CD4-positive, alpha-beta T cell treated with Interleukin-2 at 100 ng/mL for 4 hours (primary cell): ENCODE measurements at places on chromosomes 7 and 10.

DNA sequence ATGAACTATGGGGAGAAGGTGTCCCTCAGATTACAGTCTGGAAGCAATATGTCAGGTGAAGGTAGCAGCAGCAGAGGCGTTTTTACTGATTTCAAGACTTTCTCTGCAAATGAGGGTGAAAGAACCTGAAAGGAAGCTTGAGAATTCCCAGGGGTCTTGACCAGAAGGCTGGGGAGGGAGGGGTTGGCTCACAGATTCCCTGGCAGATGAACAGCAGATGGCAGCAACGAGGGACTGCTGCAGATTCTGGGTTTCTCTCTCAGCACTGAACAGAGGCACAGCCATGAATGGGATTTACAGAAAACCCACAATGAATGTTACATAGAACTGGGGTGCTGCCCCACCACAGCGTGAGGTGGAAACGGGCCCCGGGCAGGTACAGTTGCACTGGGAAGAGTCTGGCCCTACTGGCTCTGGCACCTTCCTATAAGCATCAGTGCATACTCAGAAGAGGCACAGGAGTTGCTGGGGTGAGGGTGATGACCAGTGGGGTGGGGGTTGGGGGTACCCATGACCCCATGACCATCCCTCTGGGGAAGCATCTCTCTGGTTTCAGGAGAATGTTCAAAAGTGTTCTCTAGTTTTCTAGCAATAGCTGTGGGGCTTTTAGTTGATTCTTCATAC is 317.8 kb downstream of the SH2D4B start:
- DNase-seq, result no peak

GRCh38 chr7:149821191-149822148 is 16.7 kb upstream of the ZNF862 start:
- no peak for DNase-seq

- no peak for DNase-seq
Observed at GRCh38 chr7:82595176-82595575, 151.6 kb upstream of the CACNA2D1 start.

DNA sequence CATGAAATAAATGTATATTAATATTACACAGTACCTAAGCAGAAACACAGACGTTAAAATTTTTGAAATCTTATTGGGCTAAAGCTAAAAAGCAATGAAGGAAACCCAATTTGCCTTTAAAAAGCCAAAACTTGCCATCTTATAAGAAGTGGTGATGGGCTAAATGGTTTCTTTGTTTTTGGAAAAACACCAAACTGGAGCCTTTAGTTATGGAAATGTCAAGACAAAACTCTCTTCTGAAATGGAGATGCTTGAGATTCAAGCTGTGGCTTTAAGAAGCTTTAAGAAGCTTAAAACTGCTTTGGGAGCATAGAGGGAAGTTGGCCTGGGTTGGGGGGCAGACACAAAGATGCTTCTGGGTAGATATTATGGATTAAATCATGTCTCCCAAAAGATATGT is 277.0 kb downstream of the GFRA1 start:
- DNase-seq, result no peak

DNA sequence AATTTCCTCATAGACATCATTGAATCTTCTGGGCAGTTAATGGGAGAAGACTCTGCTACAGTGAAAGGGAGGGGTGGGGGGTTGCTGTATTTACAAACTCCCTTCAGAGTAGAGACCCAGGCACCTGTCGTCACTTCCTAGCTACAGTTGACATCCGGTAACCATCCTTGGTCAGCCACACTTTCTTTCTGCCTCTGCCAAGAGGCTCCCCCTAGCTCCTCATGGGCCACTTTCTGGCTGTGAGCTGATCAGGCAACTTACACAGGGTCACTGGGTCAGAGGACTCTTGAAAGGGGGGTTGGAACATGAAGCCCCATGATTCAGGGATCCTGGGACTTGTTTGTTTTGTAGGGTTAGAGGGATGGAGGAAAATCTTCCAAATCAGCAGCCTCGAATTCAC is 1.2 kb downstream of the TECPR1 start:
- DNase-seq, result peak; percentile 55

GRCh38 chr7:27586825-27587224 is 75.9 kb downstream of the HIBADH start:
- DNase-seq, result no peak

DNA sequence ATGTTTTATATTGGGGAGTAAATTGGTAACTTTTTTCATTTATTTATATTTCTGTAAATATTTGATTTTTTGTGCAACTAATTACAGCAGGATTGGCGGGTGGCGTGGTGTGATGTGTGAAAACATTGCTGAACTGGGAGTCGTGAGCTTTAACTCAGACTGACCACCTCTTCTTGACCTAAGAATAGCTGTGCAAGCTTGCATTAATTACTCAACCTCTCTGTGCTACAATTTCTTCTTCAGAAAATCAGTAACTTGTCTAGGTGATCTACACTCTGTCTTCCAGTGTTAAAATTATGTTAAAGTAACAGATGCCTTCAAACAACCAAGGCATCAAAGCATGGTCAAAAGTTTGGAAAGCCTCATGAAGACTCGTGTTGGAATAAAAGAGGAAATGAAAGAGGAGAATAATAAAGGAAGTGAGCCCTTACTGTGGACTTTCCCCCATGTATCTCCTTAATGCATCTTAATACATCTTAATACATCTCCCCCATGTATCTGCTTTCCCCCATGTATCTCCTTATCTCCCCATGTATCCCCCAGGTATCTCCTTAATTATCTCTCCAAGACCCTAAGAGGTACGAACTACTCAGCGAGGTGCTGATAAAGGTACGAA is 71.2 kb downstream of the SVIL start:
- no peak for DNase-seq

GRCh38 chr10:129716211-129716681 is 247.8 kb downstream of the EBF3 start:
- no peak for DNase-seq

- DNase-seq, result no peak
Observed at GRCh38 chr7:128874140-128875031, 11.7 kb downstream of the ATP6V1F start.

GRCh38 chr7:48213226-48213625 is 42.0 kb downstream of the ABCA13 start:
- no peak for DNase-seq

DNA sequence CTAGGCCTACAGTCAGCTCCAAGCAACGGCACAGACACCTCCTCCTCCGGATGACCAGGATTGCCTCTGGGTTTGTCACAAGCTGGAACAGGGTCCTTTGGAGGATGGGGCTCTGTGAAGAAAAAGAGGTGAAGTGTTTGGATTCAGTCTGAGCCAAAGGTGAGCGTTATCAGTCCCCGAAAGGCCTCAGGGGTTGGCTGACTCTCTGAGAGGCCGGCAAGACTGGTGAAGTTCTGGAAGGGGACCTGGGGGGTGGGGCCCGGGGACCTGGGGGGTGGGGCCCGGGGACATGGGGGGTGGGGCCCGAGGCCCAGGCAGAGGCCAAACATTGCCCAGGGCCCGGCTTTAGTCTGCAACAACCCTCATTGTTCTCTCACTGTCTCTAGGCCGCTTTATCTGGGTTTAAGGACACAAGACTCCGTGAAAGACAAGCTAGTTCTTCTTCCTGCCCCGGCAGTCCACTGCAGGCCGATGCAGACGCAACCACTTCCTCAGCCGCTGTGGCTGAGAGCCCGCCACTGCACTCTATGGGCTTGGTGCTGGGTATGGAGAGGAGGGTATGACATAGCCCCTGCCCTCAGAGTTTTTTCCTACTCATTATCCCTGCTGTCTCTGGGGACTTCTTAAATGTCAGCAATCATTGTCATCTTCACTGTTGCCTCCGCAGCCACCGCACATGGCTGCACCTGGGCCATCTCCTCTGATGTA is 27.4 kb upstream of the PSAP start:
- no peak for DNase-seq

GRCh38 chr10:6671976-6672375 is 91.9 kb upstream of the PRKCQ start:
- no peak for DNase-seq

GRCh38 chr7:159296093-159296681 is 151.5 kb upstream of the VIPR2 start:
- no peak for DNase-seq

GRCh38 chr7:130878785-130879184 is 144.8 kb upstream of the KLF14 start:
- DNase-seq, result no peak

DNA sequence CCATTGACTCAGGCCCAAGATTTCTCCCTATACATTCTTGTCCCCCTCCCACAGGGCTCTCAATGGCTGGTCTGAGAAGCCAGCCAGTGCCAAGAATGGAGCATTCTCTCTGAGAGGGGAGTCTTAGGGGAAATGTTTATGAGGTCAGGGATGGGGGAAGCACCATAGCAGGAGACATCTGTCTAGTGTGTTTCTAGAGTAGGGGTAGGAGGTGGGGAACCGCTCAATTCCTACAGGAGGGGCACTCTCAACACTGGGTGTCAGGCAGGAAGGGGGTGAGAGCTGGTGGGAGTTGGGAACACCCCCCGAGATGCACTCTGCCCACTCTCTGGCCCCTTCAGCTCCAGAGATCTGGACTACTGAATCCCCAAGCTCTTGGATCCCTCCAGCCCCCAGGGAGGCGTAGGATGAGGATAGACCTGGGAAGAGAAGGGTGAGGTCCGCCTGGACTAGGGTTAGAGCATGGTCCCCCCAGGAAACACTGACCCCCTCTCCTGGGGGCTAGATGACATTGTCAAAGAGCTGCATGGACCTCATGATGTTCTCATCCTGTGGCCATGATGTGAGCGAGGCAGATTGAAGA is 8.7 kb upstream of the OGA start:
- DNase-seq, result no peak

DNA sequence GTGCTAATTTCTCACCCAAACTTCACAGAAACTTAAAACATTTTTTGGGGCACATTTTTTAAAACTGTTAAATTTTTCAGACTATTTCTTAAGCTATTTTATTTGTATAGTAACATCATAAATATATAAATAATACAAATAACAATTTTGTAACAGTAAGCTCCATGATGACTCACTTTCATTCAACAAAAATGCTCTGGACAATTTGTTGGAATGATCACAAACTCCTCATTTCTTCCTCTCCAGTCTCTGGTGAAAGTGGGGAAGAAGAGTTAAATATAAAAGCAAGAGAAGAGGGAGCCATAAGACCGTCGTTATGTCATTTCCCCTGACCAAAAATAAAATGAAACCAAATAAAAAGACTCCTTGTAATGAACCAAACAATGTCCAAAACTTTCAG is 162.4 kb downstream of the AGMO start:
- DNase-seq, result no peak

GRCh38 chr7:48708635-48709034 is 215.7 kb upstream of the CDC14C start:
- DNase-seq, result no peak

DNA sequence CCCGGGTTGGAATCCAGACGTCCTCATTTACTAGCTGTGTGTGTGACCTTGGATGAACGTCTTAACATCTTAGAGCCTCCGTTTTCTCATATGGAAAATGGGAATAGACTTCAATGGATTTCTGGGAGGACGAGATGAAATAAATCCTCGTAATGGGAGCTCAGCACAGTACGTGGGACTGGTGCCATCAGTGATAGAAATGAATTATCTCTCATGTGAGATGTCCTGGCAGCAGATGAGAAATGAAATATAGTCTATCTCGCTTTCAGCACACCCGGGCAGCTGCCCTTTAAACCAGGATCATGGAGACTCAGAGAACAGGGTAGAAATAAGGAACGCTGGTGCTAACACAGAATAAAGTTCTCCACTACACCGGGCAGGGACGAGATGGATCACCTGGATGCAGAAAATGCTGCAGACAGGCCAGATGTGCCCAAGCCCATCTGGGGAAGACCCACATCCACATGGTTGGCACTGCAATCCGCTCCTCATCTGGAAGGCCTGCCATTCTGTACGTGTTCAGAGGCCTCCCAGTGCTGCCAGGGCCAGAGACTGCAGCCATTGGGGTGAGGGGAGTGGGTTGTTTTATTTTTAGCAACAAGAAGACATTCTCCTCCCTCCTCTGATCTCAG is 11.1 kb upstream of the EMX2 start:
- DNase-seq, result no peak

- no peak for DNase-seq
Observed at GRCh38 chr7:37730501-37730900, 46.9 kb downstream of the GPR141 start.

GRCh38 chr7:117645481-117646165 is 165.8 kb downstream of the CFTR start:
- DNase-seq, result no peak

DNA sequence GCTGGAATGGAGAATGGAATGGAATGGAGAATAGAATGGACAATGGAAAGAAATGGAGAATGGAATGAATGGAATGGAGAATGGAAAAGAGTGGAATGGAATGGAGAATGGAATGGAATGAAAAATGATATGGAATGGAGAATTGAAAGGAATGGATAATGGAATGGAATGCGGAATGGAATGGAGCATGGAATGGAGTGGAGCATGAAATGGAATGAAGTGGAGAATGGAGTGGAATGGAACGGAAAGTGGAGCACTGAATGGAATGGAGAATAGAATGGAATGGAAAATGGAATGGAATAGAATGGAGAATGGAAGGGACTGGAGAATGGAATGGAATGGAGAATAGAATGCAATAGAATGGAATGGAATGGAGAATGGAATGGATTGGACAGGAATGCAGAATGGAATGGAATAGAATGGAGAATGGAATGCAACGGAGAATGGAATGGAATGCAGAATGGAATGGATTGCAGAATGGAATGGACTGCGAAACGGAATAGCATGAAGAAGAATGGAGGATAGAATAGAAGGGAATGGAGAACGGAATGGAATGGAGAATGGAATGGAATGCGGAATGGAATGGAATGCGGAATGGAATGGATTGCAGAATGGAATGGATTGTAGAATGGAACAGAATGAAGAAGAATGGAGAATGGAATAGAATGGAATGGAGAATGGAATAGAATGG is 89.4 kb downstream of the NSUN6 start:
- no peak for DNase-seq

DNA sequence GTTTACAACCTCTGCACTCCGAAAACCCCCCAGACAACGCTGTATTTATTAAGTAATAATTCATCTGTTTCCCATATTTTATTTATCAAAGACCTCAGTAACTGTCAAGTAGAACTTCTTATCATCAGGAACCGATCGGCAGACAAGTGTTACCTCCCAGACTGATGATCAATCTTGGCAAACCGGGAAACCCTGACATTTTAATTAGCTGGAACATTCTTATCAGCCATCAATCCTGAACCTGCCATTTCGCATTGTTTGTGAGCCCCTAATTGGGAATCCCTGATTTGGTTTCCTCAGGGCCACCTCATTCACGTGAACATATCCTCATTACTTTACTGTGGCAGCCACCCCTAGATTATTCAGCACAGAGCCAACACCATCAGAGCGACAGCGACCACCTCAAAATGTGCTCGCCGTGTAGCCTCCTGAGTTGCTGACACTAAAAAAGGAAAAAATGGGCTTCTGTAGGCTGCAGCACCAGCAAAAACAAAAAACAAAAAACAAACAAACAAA is 93.6 kb upstream of the SDK1 start:
- no peak for DNase-seq

- no peak for DNase-seq
Observed at GRCh38 chr7:143463556-143463955, 14.1 kb upstream of the TAS2R41 start.

DNA sequence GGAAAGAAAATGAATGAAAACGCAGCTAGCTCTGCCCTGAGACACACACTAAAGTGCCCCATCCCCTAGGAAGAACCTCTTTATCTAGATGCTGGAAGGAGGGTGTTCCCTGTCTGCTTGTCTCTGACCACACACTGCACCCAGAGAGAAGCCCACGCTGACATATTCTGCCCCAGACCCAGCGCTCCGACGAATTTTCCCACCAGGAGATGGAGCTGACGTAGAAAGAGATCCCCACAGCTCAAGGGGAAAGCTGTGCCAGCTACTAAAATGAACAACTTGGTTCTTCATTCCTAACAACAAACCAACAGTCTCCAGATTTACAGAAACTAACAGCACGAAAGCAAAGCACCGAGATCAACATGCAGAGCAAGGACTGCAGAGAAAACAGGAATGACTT is 73.3 kb downstream of the KIAA1549 start:
- no peak for DNase-seq
